ENCODE measurements at places on chromosomes 3 and 15.

DNA sequence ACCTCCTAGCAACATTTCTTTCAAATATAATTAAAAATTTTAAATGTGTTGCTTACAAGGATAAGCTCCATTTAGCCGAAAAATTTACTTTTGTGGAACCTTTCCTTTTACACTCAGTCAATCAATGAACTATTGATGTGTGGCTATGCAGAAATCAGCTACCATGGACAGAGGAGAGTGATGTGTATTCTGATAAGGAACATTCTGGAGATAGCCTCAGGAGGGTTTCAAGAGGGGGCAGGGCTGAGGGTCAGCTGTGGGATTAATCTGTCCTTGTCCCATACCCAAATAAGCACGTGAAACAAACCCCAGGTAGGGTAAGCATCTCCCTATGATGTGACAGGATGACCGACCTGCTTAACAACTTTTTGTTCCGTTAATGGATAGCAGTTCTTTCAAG lies 192.6 kb upstream of the PROK2 start:
- no peak for DNase-seq

- DNase-seq: no peak
Measured at GRCh38 chr15:26023231-26023630, 160.1 kb upstream of the ATP10A start.

DNA sequence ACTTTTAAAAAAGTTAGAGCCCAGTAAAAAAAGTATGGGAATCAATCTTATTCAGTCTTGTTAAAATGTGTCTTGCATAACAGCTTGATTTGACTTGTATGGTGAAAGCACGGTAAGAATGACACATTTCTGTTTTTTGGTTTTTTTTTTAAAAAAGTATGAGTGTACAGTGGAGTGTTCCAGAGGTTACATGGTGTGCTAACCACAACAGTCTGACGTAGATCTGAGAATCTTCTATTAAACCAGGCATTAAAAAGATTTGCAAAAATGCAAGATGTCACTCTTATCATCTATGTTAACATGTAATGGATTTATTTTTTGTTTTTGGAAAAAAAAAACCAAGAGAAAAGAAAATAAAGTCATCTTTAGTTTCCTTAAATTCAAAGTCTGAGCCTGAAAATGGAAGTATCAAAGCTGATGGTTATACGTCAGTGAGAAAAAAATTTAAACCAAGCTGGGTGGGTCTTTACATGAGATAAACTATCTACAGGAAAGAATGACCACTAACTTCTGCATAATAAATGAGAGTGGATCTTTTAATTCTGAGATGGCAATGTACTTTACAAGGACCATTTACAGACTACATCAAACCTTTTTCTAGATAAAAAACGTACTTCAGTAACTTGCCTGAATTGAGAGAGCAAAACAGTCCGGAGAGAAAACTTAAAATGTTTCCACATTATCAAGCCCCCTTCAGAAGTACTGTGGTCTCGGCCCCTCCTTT lies 1.6 kb downstream of the GABPB1 start:
- DNase-seq: no peak

DNA sequence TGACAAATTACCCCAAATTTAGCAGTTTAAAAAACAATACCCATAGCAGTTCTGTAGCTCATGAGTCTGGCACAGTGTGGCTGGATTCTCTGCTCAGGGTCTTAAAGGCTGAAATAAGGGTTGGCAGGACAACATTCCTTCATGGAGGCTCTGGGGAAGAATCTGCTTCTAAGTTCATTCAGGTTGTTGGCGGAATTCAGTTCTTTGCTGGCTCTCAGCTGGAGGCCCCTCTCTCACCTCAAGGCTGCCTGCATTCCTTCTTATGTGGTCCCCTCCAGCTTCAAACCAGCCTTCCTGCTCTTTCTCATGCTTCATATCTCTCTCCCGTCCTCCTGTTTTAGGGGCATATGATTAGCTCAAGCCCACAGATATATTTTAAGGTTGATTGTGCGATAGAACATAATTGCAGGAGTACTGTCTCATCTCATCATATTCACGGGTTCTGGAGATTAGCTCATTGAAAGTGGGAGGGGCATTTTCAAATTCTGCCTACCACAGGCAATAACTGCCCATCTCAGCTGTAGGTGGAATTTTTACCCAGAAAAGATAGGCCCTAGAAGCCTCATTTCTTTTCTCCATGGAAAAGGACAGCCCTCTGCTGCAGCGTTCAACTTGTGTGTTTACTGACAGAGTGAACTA lies 5.6 kb upstream of the ZBTB47 start:
- DNase-seq: no peak

DNA sequence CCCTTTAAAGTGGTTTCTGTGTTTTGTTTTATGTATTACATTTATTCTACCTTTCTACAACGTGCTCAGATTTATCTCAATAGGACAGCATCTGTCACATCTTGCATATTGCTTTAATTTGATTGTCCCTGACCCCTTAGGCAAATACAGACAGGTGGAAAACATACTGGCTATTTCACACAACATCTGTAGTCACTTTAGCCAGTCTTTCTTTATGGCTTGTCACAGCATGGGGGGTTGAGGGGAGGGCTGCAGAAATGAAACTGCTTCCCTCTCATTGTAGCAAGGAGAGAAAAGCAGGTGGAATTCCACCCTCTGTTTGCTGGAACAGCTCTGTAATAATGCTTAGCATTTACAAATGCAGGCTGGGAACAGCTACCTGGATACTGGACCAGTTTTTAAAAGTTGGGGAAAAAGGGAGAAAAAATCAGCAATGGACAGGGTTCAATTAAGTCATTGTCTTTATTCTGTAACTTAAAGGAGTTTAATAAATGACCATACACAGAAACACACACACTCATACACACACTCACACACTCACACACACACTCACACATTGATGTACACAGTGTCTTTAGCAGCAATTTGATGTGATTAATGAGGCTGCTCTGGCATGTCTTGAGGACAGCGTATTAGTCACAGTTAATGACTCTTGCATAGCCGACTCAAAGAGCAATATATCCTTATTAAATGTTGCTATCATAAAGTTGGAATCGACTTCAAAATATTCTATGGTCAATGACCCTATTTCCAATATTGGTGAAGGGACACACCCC lies 283.7 kb upstream of the GBE1 start:
- no peak for DNase-seq

Data from stimulated activated CD4-positive, alpha-beta T cell treated with anti-CD3 and anti-CD28 coated beads, Interleukin-1b, Interleukin-23, amount 100 ng/mL, for 1 hour (primary cell).